Esophagus muscularis mucosa (tissue), 4 donors: ENCODE measurements at places on chromosomes 13 and 19. TPM values are rescaled to one million over a fixed set of nuclear protein-coding genes. Genes with fewer than 3 reads are reported as not detected.

- no peaks in the 10 kb centered on the region for H3K27me3 ChIP-seq
- peak overlapping the region; percentile 94 for H3K27ac ChIP-seq
- peaks cover 75% of the 10 kb centered on the region for H3K4me1 ChIP-seq
Observed at GRCh38 chr13:113837560-113838355, 26.1 kb downstream of the GAS6 start.

Gene LRFN3
- total RNA-seq: 13.7 TPM

GRCh38 chr19:38734426-38735256 lies 9.6 kb downstream of the CAPN12 start:
- no peaks in the 10 kb centered on the region for H3K27me3 ChIP-seq
- DNase-seq: no peak
- H3K36me3 ChIP-seq: peaks cover 24% of the 10 kb centered on the region
- H3K4me3 ChIP-seq: no peak overlapping the region
- H3K27ac ChIP-seq: peak overlapping the region; percentile 64

Gene ARL11
- total RNA-seq: 0.83 TPM

DNA sequence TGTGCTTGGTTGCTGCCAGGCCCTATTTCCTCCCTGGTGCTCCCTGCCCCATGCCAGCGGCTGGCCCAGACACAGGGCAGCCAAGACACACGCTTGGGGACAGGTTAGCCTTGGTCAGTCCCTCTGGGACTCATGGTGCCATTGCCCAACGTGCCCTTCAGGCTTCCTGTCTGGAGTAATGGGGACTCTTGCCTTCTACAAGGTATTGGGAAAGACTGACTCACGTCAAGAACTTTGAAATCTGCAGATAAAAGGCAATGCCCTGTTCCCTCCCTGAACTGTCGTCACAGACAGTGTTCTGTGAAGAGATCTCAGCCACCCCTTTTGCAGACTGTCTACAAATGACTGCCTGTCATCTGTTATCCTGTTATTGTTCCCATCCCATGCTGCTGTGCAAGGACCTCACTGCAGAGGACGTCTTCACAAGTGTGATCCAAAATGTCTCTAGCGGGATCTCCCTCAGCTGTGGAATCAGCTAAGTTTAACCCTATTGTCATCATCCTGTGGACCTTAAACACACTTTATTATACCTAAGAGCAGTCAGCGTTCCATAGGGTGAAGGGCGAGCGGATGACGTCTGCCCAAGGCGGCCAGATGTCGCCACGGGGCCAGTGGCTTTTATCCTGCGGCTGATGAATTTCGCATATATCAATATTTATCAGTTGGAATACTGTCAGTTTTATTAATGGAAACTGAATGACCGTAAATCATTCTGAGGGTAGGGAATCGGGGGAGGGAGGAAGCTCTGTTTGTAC lies 59.0 kb downstream of the GSX1 start:
- peaks cover 70% of the 10 kb centered on the region for H3K27me3 ChIP-seq
- H3K4me3 ChIP-seq: no peak overlapping the region
- H3K36me3 ChIP-seq: no peaks in the 10 kb centered on the region
- DNase-seq: peak; percentile 87
- no peaks in the 10 kb centered on the region for H3K4me1 ChIP-seq

GRCh38 chr19:3986260-3987041 lies 1.2 kb upstream of the EEF2 start:
- peaks cover 61% of the 10 kb centered on the region for H3K4me1 ChIP-seq
- peaks cover 26% of the 10 kb centered on the region for H3K36me3 ChIP-seq

- DNase-seq: no peak
- H3K27ac ChIP-seq: no peak overlapping the region
- H3K36me3 ChIP-seq: no peaks in the 10 kb centered on the region
Observed at GRCh38 chr13:62057286-62057685, 641.6 kb upstream of the PCDH20 start.

Gene ZNF468
- 13.3 TPM for total RNA-seq
